ENCODE measurements at places on chromosomes 4 and X.

- no peak for DNase-seq
These were observed 156.5 kb upstream of the ARHGAP24 start for GRCh38 chr4:85318415-85318814.

GRCh38 chrX:132488180-132488705 lies 595 bp downstream of the MBNL3 start:
- no peak for DNase-seq

GRCh38 chr4:123501733-123502132 lies 105.1 kb downstream of the SPRY1 start:
- no peak for DNase-seq

GRCh38 chrX:17674601-17675000 lies 62.7 kb upstream of the SCML1 start:
- DNase-seq, result peak; percentile 26

DNA sequence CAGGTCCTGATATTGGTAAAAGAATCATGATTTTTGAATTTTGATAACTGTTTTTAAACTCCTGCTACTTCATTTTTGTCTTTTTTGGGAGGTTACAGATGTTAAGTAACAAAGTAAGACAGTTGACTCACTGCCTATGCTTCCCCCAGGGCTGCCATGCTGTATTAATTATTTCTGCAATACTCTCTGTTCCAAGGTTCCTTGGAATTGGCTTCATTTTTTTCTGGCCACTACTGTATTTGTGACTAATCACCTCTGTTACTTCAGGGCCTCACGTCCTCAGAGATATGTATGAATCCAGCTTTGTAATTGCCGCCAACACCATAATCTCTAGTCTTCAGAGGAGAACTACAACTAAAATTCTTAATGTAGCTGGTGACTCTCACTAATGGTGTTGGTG lies 1729.3 kb downstream of the C4orf33 start:
- DNase-seq, result no peak

DNA sequence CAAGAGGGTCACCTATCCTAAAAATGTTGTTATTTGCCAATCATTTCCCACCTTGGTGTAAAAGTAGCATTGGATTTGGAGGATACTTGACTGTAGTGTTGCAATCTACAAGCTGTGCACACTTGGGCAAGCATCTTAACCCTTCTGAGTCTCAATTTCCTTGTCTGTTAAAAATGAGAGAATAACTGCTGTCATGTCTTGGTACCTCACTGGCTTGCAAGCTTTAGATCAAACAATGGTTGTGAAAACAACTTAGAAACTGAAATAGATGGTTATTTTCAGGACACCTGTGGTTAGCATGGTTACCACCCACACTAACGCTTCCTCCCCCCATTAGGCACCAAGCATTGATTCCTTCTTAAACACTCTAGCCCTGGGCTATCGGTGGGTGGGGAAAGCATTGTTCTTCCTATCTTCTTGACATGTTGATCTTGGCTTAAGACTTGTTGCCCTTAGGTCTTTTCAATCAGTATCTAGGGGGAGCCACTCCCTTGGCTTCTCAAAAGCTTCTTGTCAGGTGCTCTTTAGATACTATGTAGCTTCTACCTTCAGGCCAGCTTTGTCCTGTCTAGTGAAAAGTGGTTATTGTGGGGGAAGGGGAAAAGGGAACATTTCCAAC lies 10.6 kb upstream of the AMOT start:
- DNase-seq, result no peak

DNA sequence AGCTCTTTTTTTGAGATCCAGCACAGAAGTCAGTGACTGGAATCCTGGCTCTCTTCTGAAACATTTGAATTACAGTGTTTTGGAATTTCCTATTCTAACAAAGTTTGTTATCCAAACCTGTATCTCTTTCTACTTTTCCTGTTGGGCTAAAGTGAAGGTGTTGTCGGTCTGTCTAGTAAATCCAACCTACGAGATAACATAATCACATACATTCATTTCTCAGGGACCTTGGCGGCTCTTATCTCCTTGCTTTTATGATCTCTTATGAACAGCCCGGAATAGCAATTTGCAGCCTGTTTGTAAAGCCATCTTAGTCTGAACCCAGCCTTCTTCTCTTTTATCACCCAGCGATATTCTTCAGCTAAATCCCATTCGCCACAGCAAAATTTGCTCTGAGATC lies 14.5 kb downstream of the PPARGC1A start:
- peak; percentile 60 for DNase-seq

- DNase-seq, result no peak
These were observed 85.9 kb downstream of the REPS2 start for GRCh38 chrX:17032351-17032750.

- no peak for DNase-seq
These were observed 173.5 kb downstream of the DCLK2 start for GRCh38 chr4:150251752-150252190.

DNA sequence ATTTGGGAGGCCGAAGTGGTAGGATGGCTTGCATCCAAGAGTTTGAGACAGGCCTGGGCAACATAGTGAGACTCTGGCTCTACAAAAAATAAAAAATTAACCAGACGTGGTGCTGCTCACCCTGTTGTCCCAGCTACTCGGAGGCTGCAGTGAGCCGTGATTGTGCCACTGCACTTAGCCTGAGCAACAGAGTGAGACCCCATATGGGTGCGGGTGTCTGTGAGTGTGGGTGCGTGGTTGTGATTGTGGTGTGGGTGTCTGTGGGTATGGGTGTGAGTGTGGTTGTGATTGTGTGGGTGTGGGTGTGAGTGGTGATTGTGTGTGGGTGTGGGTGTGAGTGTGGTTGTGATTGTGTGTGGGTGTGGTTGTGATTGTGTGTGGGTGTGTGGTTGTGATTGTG lies 114.6 kb downstream of the UBE2K start:
- no peak for DNase-seq

DNA sequence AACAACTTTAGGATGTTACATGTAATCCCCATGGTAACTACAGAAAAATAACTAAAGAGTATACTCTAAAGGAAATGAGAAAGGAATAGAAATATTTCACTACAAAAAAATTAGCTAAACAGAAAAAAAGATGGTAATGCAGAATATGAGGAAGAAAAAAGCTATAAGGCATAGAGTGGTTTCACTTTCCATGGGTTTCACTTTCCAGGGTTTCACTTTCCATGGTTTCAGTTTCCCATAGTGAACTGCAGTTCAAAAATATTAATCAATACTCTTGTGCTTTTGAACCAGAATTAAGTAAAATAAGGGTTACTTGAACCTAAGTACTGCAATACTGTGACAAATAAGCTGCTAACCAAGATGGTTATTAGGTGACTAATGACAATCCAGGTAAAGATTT lies 42.0 kb downstream of the NPFFR2 start:
- no peak for DNase-seq

GRCh38 chr4:97498875-97499274 lies 644.4 kb downstream of the STPG2 start:
- no peak for DNase-seq
